ENCODE measurements at places on chromosomes 7 and 10.

DNA sequence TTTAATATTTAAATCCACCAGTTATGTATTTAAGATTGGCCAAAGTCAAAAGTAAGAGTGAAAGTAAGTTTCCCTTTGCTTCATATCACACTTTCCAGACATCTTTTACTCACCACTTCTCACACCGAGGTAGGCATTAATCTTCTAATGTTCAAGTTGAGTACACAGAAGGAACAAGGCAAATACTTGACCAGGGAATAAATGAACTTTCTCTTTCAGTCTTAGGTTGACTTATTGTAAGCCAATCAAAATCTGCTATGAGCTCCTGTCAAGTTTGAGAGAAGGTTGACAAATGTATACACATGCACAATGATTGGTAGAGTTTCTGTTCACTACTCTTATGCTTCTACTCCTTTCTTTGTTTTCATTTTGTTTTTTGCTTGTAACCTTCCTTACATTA lies 842.5 kb downstream of the REEP3 start:
- no peak for DNase-seq

GRCh38 chr7:79668292-79668691 lies 214.8 kb upstream of the MAGI2 start:
- no peak for DNase-seq

- DNase-seq, result no peak
Observed at GRCh38 chr10:72058989-72059842, 29.1 kb downstream of the SPOCK2 start.

DNA sequence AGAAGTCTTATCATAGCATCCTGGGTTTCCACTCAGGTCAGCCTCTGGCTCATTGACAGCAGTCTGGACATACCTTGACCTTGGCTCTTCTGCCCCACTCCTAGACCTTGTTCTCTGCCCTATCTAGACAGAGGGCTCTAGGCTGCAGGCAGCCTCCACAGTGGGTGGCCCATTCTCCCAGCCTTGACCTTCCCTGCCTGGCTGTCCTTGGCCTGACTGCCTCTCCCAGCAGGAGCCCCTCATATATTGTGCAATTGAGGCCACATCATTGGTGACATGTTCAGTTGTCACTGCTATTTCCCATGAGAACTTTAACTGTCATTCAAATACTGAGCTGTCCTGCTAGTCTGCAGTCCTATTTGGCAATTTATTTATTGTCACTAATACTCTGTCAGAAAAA lies 503.4 kb downstream of the PLXNA4 start:
- DNase-seq, result no peak

DNA sequence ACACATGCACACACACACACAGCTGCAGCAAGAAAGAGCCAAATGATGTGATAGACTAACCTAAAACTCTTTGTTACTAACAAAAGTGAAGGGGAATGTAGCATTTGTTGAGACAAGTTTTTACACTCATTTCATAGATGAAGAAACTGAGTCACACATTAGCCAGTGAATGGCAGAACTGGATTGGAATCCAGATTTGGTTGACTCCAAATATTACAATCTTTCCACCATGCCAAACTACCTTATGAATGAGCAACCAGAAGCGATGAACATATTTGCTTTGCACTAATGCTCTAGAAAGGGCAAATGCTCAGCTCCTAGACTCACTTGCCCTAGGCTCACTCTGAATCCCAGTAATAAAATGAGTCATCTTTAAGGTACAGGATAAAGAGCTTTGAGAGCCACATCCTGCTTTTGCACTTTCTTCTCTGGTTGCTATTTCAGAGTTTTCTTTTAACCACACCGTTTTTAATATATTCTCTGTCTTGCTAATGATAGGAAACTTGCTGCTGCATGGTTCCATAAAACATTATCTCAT lies 111.9 kb downstream of the GPAM start:
- no peak for DNase-seq

GRCh38 chr7:27423290-27423689 lies 180.7 kb downstream of the EVX1 start:
- no peak for DNase-seq

- no peak for DNase-seq
Observed at GRCh38 chr7:2540641-2541051, 14.7 kb downstream of the BRAT1 start.

GRCh38 chr7:116249969-116250553 lies 39.7 kb downstream of the TES start:
- no peak for DNase-seq

GRCh38 chr7:18538554-18539250 lies 43.2 kb downstream of the HDAC9 start:
- no peak for DNase-seq

- DNase-seq, result no peak
Observed at GRCh38 chr7:66419210-66419609, 209.5 kb upstream of the KCTD7 start.

- no peak for DNase-seq
Observed at GRCh38 chr10:24722131-24722675, 1.5 kb downstream of the ARHGAP21 start.

GRCh38 chr10:9302140-9302746 lies 1247.8 kb downstream of the GATA3 start:
- no peak for DNase-seq

- no peak for DNase-seq
Observed at GRCh38 chr10:127945341-127945758, 38.4 kb downstream of the PTPRE start.

GRCh38 chr7:140084972-140085371 lies 22.2 kb upstream of the PARP12 start:
- no peak for DNase-seq

- DNase-seq, result no peak
Observed at GRCh38 chr10:29465384-29465783, 169.4 kb downstream of the SVIL start.

DNA sequence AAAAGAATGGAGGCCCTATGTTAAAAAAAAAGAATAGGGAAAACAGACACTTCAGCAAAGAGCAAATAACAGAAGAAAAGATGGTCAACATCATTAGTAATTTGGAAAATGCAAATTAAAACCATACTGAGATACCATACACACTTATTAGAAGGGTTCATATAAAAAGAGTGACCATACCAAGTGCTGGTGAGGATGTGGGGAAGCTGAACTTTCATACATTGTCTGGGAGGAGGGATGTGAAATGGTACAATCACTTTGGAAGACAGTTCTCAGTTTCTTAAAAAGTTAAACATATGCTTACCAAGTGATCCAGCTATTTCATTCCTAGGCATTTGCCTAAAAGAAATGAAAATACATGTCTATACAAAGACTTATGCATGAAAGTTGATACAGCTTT lies 194.4 kb downstream of the CXCL12 start:
- DNase-seq, result no peak

DNA sequence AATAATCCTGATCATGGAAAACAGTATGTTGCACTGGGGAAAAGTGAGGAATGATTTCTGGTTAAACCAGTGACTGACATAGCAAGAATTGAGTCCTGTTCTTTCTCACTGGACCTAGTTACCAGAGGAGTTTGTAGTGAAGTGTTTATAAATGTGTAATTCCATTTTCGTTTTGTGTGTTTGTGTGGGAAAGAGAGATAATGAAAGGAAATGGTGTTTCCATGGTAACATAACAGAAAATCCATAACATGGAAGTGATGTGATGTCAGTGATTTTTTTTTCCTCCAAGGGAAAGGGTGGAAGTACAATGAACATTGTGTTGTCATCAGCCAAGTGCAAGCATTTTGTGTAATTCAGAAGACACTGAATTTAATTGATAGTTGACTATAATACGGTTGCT lies 283.9 kb downstream of the PLXDC2 start:
- no peak for DNase-seq

- no peak for DNase-seq
Observed at GRCh38 chr7:114048386-114049235, 129.8 kb upstream of the PPP1R3A start.

DNA sequence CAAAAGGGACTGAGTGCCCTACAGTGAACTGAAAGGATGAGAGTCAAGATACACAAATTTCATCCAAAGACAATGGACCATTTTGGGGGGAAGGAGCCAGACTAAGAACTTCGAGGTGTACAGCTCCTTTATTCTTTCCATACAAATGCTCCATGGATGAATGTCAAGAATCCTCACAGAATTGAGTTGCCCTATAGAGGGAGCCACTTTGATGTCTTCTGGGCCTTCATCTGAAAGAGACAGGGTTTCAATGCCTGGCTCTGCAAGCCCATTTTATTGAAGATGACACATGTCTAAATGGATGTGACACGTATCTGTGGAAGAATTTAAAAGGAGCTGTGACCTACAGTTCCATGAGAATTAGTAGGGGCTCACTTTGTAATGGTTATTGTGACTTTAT lies 32.0 kb upstream of the NRG3 start:
- no peak for DNase-seq

GRCh38 chr10:132520177-132520811 lies 17.3 kb upstream of the INPP5A start:
- DNase-seq, result peak; percentile 21

DNA sequence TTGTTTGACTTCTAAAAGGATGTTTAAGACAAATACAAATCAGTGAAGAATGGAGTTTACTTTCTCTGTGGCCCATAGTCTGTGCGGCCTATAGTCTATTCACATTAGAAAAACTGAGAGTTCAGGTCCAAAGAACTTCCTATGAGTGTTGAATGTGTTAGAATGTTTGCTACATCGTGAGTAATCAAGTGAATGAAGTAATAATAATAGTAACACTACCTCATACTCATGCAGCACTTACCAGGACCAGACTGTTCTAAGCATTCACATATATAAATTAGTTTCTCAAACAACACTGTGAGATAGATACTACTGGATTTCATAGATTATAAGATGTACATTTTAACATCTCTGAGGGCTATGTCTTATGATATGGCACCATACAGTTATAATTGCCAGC lies 70.4 kb downstream of the RALA start:
- DNase-seq, result no peak

DNA sequence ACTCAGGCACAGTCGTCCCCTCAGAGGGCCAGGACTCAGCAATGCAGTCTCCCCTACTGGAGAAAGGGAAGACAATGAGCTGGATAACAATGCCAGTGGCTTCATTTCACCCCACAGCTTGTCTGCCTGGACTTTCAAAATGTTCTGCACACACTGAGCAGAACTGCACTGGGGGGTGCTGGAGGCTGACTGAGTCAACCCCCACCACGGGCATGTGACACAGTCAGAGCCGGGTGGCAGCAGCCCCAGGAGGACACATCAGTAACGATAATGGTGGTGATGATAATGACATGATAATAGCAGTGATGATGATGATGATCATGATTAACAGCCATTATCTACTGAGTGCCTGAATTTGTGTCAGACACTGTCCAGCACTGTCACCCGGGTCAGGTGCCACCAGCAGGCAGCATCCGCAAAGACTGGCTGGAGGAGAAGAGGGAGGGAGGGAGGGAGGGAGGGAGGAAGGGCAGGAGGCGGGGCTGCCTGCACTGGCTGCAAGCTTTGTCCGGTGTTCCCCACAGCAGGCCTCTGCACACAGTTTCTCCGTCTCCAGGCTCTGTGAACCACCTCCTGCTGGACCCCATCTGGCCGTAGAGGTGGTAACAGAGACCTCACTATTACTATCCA lies 67.4 kb downstream of the PLXNA4 start:
- DNase-seq, result no peak

- no peak for DNase-seq
Observed at GRCh38 chr7:682810-683209, 43.7 kb upstream of the DNAAF5 start.

DNA sequence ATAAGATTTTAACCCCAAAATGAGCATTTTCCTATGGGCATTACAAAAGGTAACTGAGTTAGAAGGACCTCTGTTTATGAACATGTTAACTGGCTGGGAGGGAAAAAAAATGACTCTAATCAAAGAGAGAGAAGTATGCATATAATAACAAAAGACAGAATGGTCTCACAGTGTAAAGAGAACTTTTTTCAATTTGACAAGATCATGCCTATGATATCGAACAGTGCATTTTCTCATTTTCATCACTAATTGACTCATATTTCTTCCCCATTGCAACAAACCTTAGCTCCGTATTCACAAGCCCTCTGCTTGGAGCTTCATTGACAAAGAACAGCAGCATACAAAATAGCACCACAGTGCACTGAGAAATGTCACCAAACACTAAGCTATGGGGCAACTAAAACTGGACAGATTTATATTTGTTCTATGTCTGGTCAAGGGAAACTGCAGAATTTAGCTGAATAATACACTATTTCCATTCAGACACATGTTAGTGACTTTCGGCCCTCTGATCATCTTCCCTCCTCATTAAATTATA lies 45.6 kb downstream of the SMURF1 start:
- DNase-seq, result no peak

DNA sequence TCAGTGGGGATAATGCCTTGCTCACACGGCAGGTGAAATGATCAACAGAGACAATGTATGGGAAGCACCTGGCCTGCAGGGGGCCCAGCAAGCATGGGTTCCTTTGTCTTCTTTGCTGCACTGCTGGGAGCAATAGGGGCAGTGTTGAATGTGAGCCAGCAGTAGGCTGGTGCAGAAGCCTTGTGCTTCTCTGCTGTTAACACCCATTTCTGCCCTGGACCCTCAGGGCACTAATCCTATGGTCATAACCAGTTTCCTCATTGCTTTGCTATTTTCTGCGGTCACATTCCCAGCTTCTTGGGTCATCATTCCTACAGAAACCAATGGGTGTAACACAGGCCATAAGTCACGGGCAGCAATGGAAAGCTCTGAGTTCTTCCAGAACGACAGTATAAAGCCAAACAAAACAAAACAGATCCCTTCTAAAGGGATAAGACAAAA lies 10.9 kb upstream of the LGI1 start:
- DNase-seq, result no peak

DNA sequence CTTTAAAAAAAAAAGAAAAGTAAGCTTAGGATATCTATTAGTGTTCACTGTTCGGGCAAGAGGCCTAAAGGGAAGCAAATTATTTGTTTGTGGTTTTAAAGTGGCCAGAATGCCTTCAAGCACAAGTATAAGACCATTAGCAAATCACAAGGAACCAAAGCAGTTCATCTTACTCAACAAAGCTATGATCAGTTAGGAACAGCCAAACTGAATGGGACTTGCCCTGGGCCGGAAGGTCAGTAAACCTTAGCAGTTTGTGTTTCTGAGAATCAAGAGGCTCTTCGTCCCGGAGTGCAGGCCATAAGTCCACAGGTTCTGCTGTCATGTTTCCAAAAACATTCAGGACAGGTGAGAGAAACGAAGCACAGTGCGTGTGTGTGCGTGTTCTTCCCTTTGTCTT lies 4.5 kb downstream of the FBXW4 start:
- no peak for DNase-seq

DNA sequence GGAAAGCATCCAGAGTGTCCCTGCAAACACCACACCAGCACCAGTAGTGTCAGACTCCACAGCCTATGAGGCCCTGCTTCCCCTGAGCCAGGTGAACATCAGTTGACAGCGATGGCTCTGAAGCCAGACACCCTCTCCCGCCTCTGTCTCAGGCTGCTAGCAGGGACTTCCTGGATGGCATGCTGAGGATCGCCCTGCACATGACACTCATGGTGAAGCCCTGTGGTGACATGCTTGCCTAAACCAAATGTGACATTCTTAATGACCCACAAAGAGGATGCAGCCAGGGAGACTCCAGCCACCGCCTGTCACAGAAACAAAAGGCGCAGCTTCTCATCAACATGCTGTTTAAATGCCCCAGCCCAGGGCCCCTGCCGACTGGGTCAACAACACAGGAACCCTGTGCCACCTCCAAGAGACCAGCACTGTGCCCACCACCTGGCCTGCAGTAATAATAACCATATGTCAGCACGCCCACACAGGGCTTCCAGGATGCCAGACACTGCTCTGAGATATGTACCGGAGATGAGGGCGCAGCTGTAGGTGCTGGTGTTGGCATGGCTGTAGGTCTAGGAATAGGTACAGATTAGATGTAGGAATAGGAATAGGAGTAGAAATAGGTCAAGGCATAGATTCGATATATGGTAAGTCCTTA lies 81.3 kb downstream of the GRID1 start:
- no peak for DNase-seq

- DNase-seq, result no peak
Observed at GRCh38 chr7:156547884-156548561, 92.6 kb upstream of the RNF32 start.
